Lung (tissue), 17 donors: ENCODE measurements at places on chromosomes 1 and 21. TPM values are rescaled to one million over a fixed set of nuclear protein-coding genes. Genes with fewer than 3 reads are reported as not detected.

The ANKRD34A gene
- 1.0 TPM for total RNA-seq

The DBT gene
- 13.0 TPM for total RNA-seq

DNA sequence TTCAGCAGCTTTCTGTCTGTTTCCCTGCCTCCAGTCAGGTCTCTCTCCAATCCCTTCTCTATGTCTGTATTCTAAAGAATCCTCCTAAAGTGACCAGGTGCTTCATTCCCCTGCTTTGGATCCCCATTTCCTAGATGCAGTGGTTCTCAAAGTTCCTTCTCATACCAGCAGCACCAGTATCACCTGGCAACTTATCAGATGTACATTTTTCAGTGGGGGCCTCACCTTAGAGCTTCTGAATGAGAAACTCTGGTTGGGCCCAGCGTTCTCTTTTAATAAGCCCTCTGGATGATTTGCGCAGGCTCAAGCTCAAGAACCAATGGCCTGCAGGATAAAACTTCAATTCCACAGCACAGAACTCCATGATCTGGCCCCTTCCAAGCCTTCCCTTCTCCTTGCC is 25.4 kb upstream of the ARTN start:
- no peaks in the 10 kb centered on the region for H3K27me3 ChIP-seq
- H3K4me3 ChIP-seq = no peak overlapping the region
- DNase-seq = no peak

- no peak overlapping the region for H3K27ac ChIP-seq
- DNase-seq = no peak
- no peaks in the 10 kb centered on the region for H3K4me1 ChIP-seq
- H3K4me3 ChIP-seq = no peak overlapping the region
Observed at GRCh38 chr1:147579934-147580537, 38.7 kb downstream of the BCL9 start.

DNA sequence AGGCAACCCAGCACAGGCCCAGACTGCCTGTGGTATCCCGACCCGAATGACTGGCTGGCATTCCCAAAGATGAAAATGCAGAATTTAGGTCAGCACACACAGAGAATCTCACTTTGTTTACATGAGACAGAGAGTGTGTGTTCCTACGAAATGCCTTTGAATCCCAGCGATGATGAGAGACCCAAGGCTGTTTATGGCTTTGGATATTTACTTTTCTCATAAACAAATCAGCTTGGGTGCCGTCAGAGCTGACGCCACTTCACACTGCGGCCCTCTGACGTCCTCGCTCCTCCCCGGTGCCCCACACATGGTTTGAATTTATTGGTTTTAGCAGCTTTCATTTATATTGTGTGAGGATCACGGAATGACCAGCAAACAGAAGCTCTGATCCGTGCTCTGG is 18.7 kb downstream of the TRABD2B start:
- H3K27ac ChIP-seq = no peak overlapping the region
- H3K4me3 ChIP-seq = no peak overlapping the region
- DNase-seq = peak; percentile 81
- peaks cover 9% of the 10 kb centered on the region for H3K27me3 ChIP-seq
- H3K36me3 ChIP-seq = no peaks in the 10 kb centered on the region
- no peaks in the 10 kb centered on the region for H3K4me1 ChIP-seq

DNA sequence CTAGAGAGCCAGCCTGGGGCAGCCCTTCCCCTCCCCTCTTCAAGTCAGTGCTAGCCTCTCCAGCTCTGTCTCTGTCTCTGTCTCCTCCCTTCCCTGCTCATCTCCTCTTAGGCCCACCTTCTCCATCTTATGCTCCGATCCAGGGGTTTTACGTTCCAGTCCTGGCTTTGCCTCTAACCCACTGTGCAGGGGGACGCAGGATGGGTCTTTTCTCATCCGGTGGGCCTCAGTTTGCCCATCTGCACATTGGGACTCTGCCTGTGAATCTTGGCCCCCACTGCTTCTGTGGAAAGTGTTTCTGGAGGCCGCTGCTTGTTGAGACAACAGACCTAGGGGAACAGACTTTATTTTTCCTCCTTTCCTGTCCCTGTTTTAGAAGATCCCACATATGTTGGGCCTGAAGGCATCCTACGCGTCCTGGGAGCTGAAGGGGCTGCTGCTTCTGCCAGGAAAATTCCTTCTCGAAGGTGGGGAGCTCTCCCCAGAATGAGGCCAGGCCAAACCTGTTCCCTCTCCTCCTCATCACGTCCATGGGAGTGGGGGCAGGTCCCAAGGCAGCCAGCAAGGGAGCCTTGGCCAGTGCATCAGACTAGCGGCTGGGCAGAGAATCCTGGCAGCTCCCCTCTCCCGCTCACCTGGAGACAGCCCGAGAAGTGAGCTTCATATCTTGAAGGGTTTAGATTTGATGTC is 99.5 kb upstream of the CSF3R start:
- no peak for DNase-seq
- no peak overlapping the region for H3K27ac ChIP-seq
- peaks cover 29% of the 10 kb centered on the region for H3K27me3 ChIP-seq
- no peaks in the 10 kb centered on the region for H3K36me3 ChIP-seq

DNA sequence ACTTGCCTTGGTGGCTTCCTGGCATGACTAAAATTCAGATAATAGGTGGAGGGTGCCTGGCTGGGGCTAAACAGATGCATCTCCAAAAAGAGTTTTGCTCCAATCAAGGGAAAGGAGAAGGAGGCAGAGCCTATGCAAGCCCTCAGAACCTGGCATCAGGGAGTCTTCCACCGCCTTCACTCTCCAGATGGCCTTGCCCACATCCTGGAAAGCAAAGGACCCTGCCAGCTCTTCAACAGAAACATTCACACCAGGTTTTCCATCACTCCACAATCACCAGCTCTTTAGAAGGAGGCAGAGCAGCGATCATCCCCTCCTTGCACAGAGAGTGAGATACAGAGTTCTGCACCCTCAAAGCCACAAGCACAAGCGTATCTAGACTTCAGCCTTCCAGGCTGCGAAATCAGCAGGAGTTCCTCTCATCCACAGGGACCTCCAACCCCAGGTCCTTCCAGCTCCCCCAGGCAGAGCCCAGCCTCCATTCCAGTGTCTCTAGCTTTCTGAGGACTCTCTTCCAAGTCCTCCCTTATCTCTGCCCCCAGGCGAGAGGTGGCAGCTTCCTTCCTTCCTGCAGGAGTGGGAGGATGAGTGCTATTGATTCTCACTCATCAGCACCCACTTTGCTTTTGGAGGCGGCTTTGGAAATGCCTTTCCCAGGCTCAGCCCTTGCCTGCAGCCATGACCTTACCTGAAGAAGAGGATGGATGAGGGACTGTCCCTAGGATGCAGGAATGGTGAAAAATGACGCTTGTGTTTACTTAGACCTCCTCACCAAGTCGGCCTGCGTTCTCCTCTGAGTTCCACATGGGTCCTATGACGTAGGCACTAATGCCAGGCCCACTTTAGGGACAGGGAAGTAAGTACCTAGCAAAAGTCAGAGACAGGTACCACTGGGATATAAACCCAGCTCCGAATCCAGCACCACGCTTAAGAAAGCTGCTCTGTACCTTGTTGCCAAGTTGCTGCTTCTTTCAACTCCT is 75.4 kb downstream of the RIPK4 start:
- H3K27me3 ChIP-seq = peaks cover 2% of the 10 kb centered on the region
- H3K4me3 ChIP-seq = no peak overlapping the region
- H3K27ac ChIP-seq = no peak overlapping the region
- no peak for DNase-seq

GRCh38 chr21:40162075-40162474 is 294.8 kb downstream of the PCP4 start:
- no peaks in the 10 kb centered on the region for H3K4me1 ChIP-seq
- no peaks in the 10 kb centered on the region for H3K36me3 ChIP-seq
- no peaks in the 10 kb centered on the region for H3K27me3 ChIP-seq
- no peak for DNase-seq
- no peak overlapping the region for H3K27ac ChIP-seq

GRCh38 chr1:236565530-236565929 is 38.8 kb downstream of the HEATR1 start:
- H3K4me3 ChIP-seq = no peak overlapping the region
- no peaks in the 10 kb centered on the region for H3K27me3 ChIP-seq
- H3K4me1 ChIP-seq = no peaks in the 10 kb centered on the region
- H3K36me3 ChIP-seq = peaks cover 40% of the 10 kb centered on the region
- H3K27ac ChIP-seq = no peak overlapping the region

DNA sequence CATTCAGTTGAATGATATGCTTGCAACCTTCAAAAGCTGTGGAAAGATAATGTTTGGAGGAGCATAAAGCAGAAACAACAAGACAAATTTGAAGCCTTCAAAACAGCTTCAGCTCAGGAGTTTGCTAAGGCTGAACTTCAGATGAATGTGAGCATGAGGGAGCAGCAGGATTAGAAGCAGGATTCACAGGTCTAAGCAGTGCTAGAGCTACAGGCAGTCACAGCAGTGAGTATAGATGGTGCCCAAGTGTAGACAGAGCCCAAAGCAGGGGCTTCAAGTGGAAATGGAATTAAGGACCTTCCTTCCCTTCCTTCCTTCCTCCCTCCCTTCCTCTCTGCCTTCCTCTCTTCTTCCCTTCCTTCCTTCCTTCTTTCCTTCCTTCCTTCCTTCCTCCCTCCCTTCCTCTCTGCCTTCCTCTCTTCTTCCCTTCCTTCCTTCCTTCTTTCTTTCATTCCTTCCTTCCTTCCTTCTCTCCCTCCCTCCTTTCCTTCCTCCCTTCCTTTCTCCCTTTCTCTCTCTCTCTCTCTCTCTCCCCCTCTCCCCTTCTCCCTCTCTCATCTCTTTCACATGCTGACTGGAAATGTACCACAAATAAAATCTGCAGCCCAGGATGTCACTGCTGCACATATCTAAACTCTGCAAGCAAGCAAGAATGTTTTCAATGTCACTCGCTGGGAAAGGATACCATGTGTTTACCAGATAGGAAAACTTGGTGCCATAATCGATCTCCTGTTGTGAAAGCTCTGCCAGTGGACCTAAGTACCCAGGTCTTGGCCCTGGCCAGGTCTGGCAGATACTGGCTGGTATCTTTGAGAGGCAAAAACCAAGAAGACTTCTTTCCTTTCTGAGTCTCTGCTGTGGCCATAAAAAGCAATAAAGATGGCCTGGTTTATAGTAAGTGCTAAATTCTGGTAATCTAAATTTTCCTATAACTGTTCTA is 13.1 kb upstream of the SLC30A10 start:
- H3K27me3 ChIP-seq = no peaks in the 10 kb centered on the region
- H3K36me3 ChIP-seq = no peaks in the 10 kb centered on the region
- no peaks in the 10 kb centered on the region for H3K4me1 ChIP-seq

DNA sequence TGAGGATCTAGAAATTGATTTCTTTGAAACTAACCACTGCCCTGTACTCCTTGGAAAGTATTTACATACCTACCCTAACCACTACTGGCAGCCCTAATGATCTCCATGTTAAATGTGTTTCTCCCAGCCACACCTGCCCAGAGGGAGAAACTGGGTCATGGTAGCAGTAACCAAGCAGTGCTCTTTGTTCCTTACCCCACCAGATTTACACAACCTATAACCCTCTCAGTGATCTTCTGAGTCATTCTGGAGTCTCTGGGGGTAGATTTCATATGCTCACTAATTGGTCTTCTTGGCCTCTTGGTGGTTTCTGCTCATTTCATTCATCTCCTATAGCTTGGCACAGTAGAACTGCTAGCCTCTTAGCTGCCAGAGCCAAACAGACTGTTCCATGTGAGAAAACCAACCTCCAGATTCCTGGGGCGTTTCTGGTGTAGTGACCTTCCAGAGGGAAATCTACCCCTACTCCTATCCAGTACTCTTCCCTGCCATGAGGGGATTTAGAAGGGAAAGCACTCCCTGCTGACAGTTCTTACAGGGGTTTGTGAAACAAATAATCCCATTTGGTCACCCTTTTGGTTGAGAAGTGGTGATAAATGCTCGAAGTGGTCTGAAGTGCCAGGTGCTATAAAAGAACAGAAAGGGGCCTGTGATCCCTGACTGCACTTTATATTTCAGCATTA is 36.2 kb upstream of the LRIG2 start:
- H3K27ac ChIP-seq = no peak overlapping the region
- H3K4me3 ChIP-seq = no peak overlapping the region
- no peaks in the 10 kb centered on the region for H3K27me3 ChIP-seq
- no peaks in the 10 kb centered on the region for H3K36me3 ChIP-seq
- no peak for DNase-seq
- peaks cover under 1% of the 10 kb centered on the region for H3K4me1 ChIP-seq

GRCh38 chr1:235011599-235012435 is 116.8 kb downstream of the TOMM20 start:
- no peak overlapping the region for H3K27ac ChIP-seq
- H3K36me3 ChIP-seq = no peaks in the 10 kb centered on the region

DNA sequence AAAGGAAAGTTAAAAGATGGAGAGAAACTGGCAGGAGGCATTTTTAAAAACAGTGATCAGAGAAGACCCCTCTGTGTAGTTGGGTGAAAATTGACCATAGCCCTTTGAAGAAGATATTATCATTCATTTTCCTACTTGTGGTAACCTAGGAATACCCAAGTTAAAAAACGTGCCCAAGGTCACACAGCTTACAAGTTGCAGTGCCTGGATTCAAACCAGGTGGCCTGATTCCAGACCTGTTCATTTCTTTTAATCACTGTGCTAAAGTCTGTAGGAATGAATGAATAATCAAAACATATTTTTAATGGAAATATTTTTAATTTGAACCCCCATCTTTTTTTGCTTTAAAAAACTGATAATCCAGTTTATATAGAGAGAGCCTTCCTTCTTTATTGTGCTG is 35.6 kb downstream of the MARK1 start:
- DNase-seq = no peak
- H3K4me1 ChIP-seq = no peaks in the 10 kb centered on the region
- no peak overlapping the region for H3K27ac ChIP-seq
- no peaks in the 10 kb centered on the region for H3K36me3 ChIP-seq
- H3K4me3 ChIP-seq = no peak overlapping the region

- peaks cover 4% of the 10 kb centered on the region for H3K36me3 ChIP-seq
- peak; percentile 49 for DNase-seq
- H3K4me3 ChIP-seq = no peak overlapping the region
- H3K27me3 ChIP-seq = no peaks in the 10 kb centered on the region
- H3K27ac ChIP-seq = peak overlapping the region; percentile 27
Observed at GRCh38 chr1:156489166-156489934, 11.2 kb downstream of the MEF2D start.

- no peak for DNase-seq
- no peaks in the 10 kb centered on the region for H3K4me1 ChIP-seq
Observed at GRCh38 chr1:241612533-241613477, 27.4 kb downstream of the CHML start.

DNA sequence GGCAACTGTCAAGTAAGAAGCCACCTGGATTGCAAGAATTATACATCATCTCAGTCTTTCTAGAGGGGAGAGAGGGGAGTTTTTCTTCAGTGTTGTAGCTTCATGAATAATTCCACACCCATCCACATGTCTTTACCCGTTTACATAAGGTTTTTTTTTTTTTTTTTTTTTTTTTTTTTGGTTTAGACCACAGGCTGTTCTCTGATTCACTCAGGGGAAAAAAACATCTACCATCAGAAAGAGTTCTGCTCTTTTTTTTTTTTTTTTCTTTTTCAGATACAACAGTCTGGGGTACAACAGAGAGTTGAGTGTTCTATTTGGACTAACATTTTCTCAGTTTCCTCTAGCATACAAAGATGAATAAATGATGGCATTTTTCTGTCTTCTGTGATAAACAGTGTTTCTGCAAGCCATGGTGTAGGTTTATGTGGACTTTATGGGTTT is 4.9 kb upstream of the KIF14 start:
- no peaks in the 10 kb centered on the region for H3K36me3 ChIP-seq
- no peak overlapping the region for H3K4me3 ChIP-seq
- no peak overlapping the region for H3K27ac ChIP-seq
- H3K4me1 ChIP-seq = no peaks in the 10 kb centered on the region
- H3K27me3 ChIP-seq = no peaks in the 10 kb centered on the region
- no peak for DNase-seq
